ENCODE measurements at places on chromosomes 2 and 18. TPM values are rescaled to one million over a fixed set of nuclear protein-coding genes. Genes with fewer than 3 reads are reported as not detected.

FAM124B gene
- polyA plus RNA-seq = not detected

NR4A2 gene
- 2.3 TPM for polyA plus RNA-seq

RAB17 gene
- 0.41 TPM for polyA plus RNA-seq

CAD gene
- polyA plus RNA-seq = 45.8 TPM

DHRS9 gene
- polyA plus RNA-seq = not detected

NMUR1 gene
- not detected for polyA plus RNA-seq

DNA sequence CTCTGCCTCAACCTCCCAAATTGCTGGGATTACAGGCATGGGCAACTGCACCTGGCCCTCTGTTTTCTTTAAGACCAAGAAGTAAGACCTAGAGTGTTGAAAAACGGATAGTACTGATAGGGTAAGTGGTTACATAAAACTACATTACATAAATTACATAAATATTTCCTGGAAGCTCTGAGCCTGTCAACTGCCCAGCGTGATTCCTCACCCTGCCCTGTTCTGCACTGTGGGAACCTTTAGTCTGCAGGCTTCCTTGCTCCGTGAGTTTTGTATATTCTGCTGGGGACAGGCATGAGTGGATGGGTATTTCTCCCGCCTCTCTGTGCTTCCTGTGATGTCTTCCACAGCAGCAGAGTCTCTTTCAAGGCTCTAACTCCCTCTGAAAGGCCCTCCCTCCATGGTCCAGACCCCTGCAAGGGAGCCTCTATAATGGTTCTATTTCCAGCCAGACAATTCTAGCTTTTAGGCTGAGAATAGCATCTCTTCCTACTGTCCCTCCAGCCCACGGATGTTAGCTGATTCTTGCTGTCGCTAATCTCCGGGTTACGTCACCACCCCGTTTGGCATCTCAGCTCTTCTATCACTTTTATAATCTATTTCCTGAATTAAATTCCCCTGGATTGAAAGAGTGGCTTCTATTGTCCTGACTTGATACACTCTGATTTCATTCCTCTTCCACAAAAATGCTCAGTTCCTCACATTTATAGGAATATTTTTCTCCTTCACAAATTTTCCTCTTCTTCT lies 49.5 kb upstream of the PLEKHM3 start:
- H3K4me3 ChIP-seq = no peak overlapping the region
- H3K27me3 ChIP-seq = peaks cover 9% of the 10 kb centered on the region
- H3K36me3 ChIP-seq = no peaks in the 10 kb centered on the region
- no peak for DNase-seq

GRCh38 chr2:198004921-198005829 lies 200.8 kb downstream of the PLCL1 start:
- H3K4me1 ChIP-seq = no peaks in the 10 kb centered on the region
- DNase-seq = no peak
- H3K36me3 ChIP-seq = no peaks in the 10 kb centered on the region
- H3K27ac ChIP-seq = no peak overlapping the region

- no peak for DNase-seq
- no peaks in the 10 kb centered on the region for H3K36me3 ChIP-seq
- no peak overlapping the region for H3K4me3 ChIP-seq
These were observed 126.9 kb downstream of the NFATC1 start for GRCh38 chr18:79522451-79523205.

DNA sequence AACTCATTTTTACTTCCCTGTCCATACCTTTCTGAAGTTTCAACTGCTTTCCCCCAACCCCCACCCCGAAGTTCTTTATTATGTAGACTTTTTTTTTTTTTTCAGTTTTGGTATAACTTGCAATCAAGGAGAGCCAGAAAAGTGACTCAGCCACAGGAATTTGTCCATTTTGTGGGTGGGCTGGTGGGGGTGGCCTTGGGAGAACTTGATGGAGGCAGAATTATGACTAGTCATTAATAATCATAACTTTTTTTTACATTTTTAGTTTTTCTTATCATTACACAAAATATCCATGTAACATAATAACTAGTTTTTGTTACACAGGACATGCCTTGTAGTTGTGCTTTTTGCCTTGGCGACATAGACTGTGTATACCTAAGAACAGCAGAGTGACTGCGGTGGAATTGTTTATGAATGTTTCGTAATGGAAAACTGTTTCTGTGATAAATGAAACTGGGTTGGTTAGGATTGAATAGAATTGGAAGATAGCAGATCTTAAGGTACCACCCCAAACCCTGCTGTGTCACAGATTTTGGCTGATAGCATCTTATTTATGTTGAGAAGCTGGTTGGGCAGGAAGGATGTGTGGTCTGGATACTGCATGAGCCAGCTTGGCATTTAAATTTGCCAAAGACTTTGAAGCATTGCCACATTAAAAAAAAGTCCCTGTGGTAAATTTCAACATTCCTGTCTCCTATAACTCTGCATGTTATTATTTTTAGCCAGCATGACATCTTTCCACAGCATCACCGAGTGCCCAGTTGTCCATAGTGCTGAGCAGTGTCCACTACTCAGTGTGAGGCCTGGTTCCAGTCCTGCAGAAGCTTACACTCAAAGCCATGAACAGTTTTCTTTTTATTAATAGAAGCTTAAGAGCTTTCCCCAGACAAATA lies 30.7 kb downstream of the LYPD6B start:
- peaks cover 7% of the 10 kb centered on the region for H3K4me1 ChIP-seq
- peak; percentile 61 for DNase-seq
- H3K4me3 ChIP-seq = no peak overlapping the region
- no peaks in the 10 kb centered on the region for H3K36me3 ChIP-seq

GRCh38 chr2:61011678-61012077 lies 5.8 kb upstream of the PEX13 start:
- no peaks in the 10 kb centered on the region for H3K4me1 ChIP-seq
- no peak overlapping the region for H3K27ac ChIP-seq
- no peaks in the 10 kb centered on the region for H3K27me3 ChIP-seq
- H3K4me3 ChIP-seq = no peak overlapping the region
- DNase-seq = peak; percentile 25

DNA sequence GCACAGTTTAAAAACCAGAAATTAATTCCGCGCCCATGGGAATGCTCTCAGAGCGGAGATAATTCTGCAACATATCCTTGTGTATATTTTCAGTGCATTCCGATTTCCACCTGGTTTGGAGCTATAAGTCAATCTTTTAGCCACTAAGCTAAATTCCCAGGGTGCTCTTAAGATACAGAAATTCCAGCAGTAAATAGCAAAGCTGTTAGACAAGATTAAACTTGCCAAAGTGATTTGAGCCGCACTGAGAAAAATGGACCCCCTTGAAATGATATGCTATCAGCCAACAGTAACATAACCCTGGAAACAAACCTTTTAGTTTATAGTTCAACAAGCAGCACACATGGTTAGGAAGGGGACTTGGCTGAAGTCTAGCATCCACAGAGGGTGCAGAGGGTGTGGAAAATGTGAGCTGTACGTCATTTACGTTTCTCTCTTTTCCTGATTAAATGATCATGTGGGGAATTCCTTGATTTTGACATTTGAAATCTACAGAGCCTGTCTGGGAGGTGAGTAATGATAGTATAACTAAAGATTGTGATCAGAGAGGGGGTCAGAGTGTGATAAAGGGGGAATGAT lies 99.8 kb upstream of the COPS8 start:
- DNase-seq = no peak
- H3K27me3 ChIP-seq = peaks cover 20% of the 10 kb centered on the region
- H3K36me3 ChIP-seq = no peaks in the 10 kb centered on the region
- no peak overlapping the region for H3K4me3 ChIP-seq
- no peak overlapping the region for H3K27ac ChIP-seq

- H3K27ac ChIP-seq = no peak overlapping the region
- no peaks in the 10 kb centered on the region for H3K36me3 ChIP-seq
- no peaks in the 10 kb centered on the region for H3K4me1 ChIP-seq
- DNase-seq = no peak
These were observed 603.2 kb downstream of the TMEM182 start for GRCh38 chr2:103365071-103365470.

DNA sequence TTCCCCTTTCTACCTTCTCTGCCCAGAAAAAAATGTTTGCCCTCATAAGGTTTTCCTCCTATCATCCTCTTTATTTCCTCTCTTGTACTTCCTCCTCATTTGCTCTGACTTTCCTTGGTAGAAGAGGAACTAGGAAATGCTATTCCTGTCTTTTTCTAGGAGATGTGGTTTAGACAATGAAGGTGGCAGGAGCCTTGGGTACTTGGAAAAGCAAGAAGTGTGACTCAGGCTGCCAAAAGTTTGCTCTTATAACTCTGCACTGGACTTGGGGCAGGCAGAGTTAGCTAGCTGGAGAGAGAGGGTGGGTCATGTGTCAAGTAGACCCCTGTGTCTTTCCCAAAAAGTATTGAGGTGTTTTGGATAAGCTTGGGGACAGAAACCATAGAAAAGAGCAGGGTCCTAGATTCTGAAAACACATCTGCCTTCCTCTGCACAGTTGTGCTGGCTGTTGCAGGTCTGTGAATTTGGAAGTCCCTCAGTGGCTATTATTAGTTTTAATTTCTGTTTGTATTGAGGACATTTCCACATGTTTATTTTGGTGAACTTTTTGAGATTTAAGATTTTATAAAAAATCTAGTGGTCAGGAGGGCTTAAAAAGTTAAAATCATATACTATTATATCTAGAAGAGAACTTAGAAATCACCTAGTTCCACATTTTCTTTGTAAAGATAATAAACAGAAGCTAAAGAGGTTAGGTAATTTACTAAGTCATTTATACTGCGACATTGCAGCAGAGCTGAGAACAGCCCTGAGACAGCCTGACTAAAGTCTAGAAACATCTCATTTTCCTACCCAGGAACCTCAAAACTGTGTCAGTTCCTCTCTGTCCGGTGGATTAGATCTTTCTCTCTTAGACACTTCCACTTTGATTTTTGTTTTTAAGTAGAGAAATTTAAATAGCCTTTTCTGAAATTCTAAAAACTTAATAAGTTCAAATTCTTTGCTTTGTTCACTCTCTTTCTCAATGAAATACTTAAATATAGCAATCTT lies 16.0 kb downstream of the INSIG2 start:
- H3K27ac ChIP-seq = no peak overlapping the region
- H3K36me3 ChIP-seq = peaks cover 4% of the 10 kb centered on the region
- no peak for DNase-seq
- no peaks in the 10 kb centered on the region for H3K27me3 ChIP-seq

DNA sequence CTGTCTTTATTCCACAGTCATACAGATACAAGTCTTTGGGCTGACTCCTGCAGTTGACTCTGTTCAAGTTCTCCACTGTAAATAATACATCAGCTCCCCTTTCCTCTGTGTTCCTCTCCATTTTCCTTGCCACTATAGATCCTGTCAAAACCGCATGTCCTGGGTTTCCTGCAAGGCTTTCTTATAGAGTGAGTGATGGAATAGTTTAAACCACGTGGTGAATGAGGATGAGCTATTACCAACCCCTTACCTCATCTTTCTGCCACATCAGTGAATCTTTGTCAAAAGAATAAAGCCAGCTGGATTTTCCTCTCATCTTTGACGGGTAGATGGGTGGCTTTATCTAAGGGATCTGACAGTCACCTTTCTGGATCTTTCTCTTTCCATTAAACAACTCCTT lies 3.9 kb upstream of the GALNT14 start:
- no peaks in the 10 kb centered on the region for H3K4me1 ChIP-seq
- no peak for DNase-seq
- no peaks in the 10 kb centered on the region for H3K36me3 ChIP-seq
- no peak overlapping the region for H3K27ac ChIP-seq

GRCh38 chr2:11090187-11090586 lies 65.1 kb upstream of the SLC66A3 start:
- no peak overlapping the region for H3K4me3 ChIP-seq
- no peak for DNase-seq
- H3K27me3 ChIP-seq = no peaks in the 10 kb centered on the region
- H3K4me1 ChIP-seq = peaks cover 2% of the 10 kb centered on the region
- no peaks in the 10 kb centered on the region for H3K36me3 ChIP-seq

GRCh38 chr18:77106331-77106730 lies 26.3 kb downstream of the MBP start:
- H3K4me3 ChIP-seq = no peak overlapping the region
- no peak overlapping the region for H3K27ac ChIP-seq
- peaks cover 36% of the 10 kb centered on the region for H3K4me1 ChIP-seq
- no peaks in the 10 kb centered on the region for H3K36me3 ChIP-seq
- DNase-seq = no peak
- H3K27me3 ChIP-seq = no peaks in the 10 kb centered on the region

DNA sequence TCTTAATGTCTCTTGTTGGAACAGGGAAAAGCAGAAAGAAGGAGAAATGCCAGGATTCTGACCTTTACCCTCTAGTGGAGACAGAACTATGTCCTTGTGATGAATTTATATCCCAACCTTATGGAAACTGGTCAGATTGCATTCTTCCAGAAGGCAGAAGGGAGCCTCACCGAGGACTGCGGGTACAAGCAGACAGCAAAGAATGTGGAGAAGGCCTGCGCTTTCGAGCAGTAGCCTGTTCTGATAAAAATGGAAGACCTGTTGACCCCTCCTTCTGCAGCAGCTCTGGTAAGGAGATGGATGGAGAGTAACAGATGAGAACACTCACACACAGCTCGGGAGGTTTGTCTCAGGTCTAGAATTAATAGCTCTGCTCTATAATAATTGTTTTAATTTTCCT lies 552.7 kb upstream of the HNMT start:
- H3K27me3 ChIP-seq = no peaks in the 10 kb centered on the region
- no peak for DNase-seq

DNA sequence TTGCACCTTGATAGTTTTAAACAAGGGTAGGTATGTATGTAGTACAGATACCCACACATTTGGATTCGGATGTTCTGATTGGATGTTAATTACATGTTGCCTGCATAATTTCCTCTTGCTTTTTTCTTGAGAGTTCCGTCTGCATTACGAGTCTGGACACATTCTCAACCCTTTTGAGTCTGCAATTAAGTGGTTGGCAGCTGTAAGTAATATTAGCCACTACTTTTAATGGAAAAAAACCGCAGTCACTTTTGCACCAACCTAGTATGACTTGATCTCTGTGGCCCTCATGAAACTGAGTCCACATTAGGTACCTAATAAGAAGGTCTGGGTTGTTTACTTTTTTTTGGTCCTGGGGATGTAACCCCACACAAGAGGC lies 217.3 kb downstream of the VAPA start:
- DNase-seq = no peak
- no peaks in the 10 kb centered on the region for H3K36me3 ChIP-seq
- H3K4me3 ChIP-seq = no peak overlapping the region

GRCh38 chr2:159153463-159153862 lies 133.0 kb downstream of the WDSUB1 start:
- H3K4me1 ChIP-seq = peaks cover 24% of the 10 kb centered on the region
- peaks cover 27% of the 10 kb centered on the region for H3K36me3 ChIP-seq
- H3K27me3 ChIP-seq = no peaks in the 10 kb centered on the region
- H3K4me3 ChIP-seq = no peak overlapping the region

GRCh38 chr2:125455110-125455509 lies 1200.8 kb upstream of the GYPC start:
- H3K4me3 ChIP-seq = no peak overlapping the region
- peak overlapping the region; percentile 60 for H3K27ac ChIP-seq
- no peaks in the 10 kb centered on the region for H3K27me3 ChIP-seq
- H3K36me3 ChIP-seq = no peaks in the 10 kb centered on the region
- H3K4me1 ChIP-seq = peaks cover 3% of the 10 kb centered on the region

DNA sequence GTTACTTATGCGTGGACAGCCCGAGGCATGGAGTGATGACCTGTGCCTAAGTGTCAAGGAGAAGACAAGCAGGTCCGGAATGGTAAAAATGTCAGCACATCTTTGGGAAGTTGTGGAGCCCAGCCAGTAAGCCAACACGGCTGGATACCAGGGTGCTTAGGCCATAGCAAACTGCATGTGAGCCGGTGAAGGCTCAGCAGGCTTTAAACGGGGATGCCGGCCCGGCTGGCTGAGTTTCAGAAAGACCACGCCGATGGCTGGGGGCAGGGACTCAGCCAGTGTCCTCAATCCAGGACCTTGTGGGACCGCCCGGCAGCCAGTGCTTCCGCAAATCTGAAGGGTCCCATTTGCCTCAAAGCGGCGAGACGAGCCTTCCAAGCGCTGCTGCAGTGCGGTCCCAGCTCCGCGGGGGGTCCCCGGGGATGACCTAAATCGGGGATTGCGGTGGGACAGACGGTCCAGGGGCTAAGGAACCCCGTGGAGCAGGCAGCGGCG lies 946 bp upstream of the AGAP1 start:
- 0 out of 2 replicates have a peak, but pooled peaks cover 2% of the 10 kb centered on the region for H3K27me3 ChIP-seq
- H3K36me3 ChIP-seq = no peaks in the 10 kb centered on the region
- H3K4me1 ChIP-seq = peaks cover 11% of the 10 kb centered on the region
